Islet precursor cell (in vitro differentiated cells): ENCODE measurements at places on chromosomes 6 and 20.

- no peak for DNase-seq
Measured at GRCh38 chr6:114227944-114228468, 114.8 kb downstream of the HS3ST5 start.

GRCh38 chr6:167676000-167676665 lies 150.6 kb upstream of the AFDN start:
- DNase-seq = peak; percentile 71

DNA sequence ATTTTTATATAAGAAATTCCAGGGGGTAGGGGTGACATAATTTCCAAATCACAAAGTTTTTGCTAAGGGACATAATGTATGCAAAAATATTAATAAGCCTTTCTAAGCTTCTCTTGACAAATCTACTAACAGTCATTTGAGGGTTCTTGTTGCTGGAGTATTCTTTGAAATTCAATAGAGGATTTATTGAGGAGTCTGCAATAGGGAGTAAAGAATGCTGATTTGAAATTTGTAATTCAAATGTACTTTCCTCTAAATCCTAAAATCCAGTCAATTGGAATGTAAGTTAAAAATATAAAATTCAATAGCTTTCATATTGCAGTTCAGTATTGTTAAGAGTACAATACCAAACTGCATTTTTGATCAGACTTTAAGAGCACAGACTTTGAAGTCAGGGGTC lies 17.1 kb upstream of the LCA5 start:
- DNase-seq = no peak

DNA sequence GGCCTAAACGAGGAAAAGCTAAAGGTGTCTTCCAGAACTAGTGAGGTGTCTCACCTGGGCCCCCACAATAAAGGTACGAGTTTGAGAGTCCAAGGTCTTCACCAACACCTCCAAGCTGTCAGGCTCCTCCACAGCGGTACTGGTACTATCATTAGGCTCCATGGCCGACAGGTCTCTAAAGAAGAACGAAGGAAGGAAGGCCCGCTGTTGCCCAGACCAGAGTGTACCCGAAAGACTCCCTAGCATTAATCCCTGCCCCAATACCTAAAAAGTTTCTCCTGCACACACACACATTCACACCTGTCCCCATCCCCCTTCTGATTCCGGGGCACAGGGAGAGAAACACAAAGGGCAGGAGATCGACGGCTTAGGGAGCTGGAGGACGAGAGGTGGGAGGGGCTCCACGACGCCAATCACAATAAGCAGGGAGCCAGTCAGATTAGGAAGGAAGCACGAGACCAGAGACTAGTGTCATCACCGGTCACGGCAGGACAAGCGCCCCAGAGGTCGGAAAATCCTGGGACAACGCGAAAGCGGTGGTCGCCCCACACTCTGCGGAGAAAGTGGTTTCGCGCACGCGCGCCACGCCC lies 764 bp downstream of the BAG6 start:
- DNase-seq = peak; percentile 94

GRCh38 chr20:63794614-63795013 lies 36.5 kb downstream of the ZBTB46 start:
- DNase-seq = no peak

DNA sequence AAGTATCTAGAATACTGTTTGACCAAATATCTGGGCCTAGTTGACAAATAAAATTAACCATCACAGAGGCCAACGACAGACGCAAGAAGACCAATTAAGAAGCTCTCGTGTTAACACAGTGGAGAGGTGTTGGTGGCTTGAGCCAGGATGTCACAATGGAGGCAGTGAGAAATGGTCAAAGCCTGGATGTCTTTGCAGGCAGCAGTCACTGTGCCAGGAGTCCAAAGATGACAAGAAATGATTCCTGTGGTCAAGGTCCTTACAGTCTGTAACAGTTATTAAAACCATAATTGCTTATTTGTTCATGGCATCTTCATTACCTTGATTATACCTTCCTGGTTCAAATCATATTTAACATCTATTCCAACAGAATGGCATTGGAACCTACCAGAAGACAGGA lies 91.3 kb upstream of the EDN1 start:
- DNase-seq = no peak

GRCh38 chr20:34538671-34539123 lies 19.8 kb upstream of the MAP1LC3A start:
- DNase-seq = peak; percentile 71

- DNase-seq = no peak
Measured at GRCh38 chr6:66930559-66931290, 1223.7 kb upstream of the EYS start.

DNA sequence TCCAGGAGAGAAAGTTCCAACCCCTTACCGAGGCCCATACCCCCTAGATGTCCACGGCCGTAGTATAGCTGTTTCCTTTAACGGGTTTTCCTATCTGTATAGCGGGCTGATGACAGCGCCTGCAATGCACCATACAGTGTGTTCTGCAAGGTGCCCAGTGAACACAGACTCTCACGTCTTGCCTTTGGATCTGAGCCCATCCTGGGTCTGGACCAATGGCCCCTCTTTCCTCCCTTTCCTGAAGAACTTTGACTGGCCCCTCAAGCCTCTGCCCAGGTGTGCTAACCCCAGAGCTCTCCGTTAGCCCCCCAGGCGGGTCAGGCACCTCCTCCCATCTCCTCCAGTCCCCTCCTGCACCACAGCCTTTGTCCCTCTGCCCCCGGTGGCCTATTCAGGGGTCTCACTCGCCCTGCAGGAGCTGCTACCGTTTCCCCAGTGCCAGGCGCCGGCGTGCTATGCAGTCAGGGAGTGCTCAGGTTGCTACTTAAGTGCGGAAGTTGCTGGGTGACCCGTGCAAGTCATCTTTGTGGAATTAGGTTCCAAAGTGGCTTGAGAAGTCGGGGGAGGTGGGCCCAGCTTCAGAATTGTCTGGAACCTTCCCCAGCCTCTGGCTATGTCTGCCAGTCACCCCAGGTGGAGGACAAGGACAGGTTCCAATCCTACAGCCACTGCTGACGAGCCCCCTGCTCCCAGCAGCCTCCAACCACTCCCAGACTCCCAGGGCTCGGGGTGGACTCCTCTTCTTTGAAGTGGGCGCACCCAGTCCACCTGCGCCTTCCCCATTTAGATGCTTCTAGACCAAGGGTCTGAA lies 35.0 kb upstream of the ZBP1 start:
- DNase-seq = peak; percentile 84

DNA sequence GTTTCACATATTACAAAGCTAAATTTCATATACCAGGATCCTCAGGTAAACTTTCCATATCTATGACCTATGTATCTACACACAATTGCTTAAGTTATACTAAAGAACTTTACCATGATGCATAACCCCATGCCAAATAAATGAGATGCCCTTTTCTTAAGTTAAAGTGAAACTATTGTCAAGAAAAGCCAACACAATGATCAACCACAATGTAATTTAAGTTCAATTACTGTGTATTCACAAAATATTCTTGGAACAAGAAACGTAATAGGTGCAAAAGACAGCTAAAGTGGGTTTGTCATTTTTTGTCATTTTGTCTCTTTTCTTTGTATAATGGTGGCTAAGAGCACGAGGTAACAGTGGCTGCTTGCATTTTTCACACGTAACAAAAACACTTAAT lies 158.0 kb upstream of the SHLD1 start:
- DNase-seq = no peak

GRCh38 chr6:16600026-16600425 lies 161.2 kb downstream of the ATXN1 start:
- no peak for DNase-seq

DNA sequence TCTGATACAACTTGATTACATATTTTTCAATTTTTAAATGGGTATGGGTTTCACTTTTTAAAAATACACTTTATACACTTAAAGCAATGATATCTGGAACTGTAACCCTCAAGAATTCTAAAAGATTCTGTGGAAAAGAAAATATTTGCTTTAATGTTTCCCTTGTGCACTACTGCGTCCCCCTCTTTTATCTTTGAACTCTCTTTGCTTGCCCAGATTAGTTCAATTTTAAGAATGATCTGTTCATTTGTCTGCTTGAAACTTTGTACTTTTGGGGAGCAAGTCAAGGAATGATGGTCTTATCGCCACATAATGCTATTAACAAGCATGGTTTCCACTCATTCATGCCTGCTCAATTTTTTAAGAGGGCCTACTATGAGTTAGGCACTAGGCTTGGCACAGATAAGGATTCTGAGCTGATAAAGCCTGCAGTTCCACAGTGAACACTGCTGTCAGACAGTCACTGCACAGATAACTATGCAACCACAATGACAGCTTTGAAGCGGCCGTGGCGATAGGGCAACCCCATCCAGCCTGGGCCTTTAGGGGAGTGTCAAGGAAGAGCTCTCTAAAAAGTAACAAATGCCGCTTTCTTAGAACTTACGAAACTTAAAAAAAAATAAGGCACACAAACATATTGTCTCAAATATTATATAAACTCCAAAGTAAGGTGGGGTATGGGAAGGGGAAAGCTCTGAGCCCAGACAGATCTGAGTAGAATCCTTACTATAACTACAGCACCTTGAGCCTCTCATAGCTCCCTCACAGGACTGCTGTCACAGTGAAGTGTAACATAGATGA lies 29.7 kb downstream of the FYN start:
- no peak for DNase-seq

- DNase-seq = no peak
Measured at GRCh38 chr20:235891-236290, 8.8 kb downstream of the DEFB129 start.

GRCh38 chr6:130852844-130853554 lies 25.8 kb downstream of the SMLR1 start:
- DNase-seq = no peak

DNA sequence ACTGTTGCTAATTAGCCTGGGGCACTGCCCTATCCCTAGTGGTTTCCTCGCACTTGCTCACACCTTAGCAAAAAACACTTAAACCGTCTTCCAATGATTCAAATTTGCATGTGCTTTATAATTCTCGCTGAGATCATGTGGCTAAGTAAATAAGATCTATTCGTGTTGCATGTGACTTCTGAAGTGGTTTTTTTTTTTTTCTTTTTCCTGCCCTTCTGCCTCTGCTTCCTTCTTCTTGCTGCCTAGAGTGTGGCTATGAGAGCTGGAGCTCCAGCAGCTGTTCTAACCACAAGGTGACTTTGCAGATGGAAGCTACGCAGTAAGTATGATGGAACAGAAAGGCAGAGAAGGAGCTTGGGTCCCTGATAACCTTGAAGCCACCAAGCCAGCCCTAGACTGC lies 36.5 kb downstream of the SULF2 start:
- DNase-seq = no peak

GRCh38 chr6:135871296-135871695 lies 19.8 kb downstream of the PDE7B start:
- DNase-seq = no peak

DNA sequence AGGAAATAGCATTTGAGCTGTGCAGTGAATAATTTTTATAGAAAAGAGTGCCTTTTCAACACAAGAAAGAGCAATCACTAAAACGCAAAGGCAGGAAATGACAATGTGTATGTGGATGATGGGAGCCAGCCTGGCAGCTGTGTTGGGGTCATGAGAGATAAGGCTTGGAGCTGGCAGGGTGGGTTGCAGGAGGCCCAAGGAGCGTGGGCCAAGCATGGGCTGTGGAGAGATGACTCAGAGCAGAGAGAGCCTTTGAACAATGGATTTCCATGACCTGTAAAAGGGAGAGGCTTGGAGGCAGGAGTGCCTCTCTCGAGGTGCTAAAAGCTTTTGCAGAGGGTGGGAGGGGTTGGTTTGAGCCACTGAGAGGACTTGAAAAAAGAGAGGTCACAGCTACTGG lies 6.6 kb upstream of the TBC1D7 start:
- peak; percentile 75 for DNase-seq

DNA sequence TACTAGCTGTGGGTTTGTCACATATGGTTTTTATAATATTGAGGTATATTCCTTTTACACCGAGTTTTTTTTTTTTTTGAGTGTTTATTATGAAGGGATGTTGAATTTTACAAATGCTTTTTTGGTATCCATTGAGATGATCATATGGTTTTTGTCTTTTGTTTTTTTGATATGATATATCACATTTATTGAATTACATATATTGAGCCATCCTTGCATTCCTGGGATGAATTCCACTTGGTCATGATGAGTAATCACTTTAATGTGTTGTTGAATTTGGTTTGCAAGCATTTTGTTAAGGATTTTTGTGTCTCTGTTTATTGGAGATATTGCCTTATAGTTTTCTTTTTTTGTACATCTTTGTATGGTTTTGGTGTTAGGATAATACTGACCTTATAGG lies 3.3 kb upstream of the ZNF337 start:
- no peak for DNase-seq

DNA sequence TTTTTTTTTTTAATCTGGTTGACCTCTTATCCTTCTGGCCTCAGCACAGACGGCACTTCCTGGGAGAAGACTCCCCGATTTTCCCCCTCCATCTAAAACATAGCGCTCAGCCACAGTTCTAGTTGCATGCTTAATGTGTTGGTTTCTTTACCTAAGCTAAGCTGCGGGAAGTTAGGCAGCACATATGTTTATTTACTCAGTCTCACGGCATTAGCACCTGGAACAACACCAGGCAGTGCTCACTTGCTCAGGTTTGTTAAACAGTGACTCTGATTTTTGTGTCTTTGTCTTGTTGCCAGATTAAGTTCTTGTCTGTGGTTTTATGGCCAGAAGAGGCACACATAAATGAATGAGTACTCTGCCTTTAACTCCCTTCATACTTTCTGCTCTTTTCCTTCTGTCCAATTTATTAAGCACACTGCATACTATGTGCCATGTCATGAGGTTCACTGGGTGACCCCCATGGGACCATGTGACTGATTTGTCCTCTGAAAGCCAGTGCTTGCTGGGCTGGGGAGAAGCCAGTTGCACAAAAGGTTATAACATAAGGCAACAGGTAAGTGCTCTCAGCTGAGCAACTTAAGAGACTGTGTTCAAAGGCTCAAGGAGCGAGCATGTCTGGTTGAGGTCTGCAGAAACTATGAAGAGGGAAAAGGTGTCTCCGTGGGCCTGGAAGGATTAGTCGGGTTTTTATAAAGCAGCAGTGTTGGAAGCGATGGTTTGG lies 93.6 kb downstream of the RPP40 start:
- DNase-seq = no peak

DNA sequence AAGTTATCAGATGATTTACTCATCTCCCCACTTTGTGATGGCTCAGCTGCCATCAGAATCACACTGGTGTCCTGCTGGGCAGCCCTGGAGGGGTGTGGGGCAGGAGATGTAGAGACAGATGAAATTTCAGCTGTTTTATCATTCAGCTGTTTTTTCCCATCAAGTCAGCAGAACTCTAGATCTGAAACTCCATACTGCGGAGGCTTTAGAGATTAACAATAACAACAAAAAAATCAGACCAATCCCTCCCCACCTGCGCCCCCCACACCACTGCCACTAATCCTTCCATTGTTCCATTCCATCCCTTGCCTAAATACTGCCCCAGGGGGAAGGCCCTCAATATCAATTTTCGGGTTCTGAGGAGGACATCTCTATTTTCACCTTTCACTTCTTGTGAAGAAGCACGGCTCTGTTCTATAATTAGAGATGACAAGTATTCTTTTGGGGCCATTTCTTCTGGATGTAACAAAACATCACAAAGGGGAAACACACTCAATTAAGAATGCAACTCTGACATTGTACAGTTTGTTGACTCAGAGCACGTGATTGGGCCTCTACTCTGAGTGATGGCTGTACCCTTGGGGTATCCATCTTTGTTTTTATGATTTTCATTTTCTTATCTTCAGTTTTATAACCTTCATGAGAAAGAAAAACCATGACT lies 396.3 kb downstream of the ZFAND3 start:
- no peak for DNase-seq

- no peak for DNase-seq
Measured at GRCh38 chr20:63617092-63617875, 9.6 kb downstream of the GMEB2 start.

GRCh38 chr6:38452816-38453660 lies 186.7 kb downstream of the BTBD9 start:
- no peak for DNase-seq
